NCI-H187 (cell line): ENCODE measurements at places on chromosomes 2 and 18.

GRCh38 chr18:55695091-55695490, 107.1 kb upstream of the TCF4 start:
- DNase-seq = no peak

GRCh38 chr18:63963615-63964256, 6.1 kb upstream of the SERPINB8 start:
- peak; percentile 10 for DNase-seq

DNA sequence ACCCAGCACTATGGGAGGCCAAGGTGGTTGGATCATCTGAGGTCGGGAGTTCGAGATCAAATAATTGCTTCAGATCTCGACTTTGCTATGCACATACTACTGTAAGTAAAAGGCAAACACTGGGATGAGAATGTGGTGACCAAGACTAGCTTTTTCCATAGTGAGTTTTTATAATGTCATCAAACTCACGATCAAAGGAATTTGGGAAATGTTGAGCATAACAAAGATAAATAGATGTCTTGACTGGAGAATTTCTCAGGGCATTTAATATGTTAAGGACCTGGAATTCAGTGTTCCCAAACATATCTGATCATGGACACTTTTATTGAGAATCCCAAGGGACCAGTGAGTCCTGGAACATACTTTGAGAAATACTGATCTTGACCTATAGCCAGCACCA, 205.6 kb downstream of the ARHGAP15 start:
- DNase-seq = no peak

GRCh38 chr2:73987109-73987947, 2.6 kb downstream of the TET3 start:
- no peak for DNase-seq

DNA sequence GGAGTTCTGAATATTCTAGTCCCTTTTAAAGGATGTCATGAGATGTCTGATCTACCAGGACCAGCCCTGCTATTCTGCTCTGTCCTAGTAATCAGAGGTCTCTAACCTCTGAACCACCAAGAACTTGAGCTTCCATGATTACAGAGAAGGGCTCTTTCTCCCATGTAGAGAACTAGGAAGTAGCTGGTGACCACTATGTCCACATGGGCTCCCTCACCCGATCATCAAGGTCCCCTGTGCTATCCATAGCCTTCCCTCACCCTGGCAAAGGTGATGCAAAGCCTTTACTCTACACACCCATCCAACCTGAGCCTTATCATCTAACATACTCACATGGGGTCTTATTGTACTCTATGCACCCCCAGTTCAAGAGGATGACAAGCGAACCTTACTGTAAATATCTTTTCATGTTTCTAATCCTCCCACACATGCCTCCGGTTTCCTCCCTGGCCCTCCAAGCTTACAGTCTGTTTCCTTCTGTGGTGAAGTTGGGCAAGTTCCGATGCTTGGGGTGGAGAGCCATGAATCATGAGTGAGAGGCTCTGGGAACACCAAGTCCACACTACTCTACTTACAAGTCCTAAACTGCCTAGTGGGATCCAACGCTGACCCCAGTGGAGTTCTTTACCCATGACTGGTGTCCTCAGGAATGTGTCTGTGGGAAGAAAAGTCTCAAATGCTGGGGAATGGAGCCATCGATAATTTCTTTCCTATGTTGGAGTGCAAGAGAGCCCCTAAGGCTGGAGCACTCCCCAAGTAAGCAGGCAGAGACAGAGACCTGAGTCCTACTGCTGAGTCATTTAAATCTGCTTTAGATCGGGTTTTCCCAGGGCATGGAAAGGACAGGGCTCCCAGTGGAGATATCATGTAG, 73.3 kb upstream of the KLF7 start:
- no peak for DNase-seq

DNA sequence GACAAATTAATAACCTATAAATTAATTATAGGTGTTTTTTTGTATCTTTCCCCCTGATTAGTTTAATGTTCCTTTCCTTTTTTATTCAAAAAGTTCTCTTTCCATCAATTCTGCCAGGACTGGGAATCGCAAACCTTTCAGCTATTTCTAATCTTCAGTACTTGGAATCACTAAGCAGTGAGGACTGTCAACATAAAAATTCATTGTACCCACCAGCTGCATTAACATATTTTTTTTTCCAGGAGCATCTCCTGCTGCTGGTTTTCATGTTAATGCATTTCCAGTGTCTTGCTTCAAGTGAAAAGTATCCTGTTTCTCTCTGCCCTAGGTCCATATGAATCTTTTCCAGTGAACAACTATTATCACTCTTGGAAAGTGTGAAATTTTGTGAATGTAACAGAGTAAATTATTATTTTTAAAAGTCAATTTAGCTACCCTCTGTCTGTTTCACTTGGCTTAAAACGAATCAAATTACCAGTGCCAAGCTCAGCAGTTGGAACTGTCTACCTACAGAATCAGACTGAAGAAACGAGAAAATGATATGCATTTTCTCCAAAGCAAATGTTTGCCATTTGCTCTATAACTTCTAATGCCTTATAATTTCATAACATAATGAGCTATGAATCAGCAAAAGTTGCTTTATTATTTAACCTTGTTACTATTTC, 804.4 kb downstream of the EPHA4 start:
- no peak for DNase-seq

DNA sequence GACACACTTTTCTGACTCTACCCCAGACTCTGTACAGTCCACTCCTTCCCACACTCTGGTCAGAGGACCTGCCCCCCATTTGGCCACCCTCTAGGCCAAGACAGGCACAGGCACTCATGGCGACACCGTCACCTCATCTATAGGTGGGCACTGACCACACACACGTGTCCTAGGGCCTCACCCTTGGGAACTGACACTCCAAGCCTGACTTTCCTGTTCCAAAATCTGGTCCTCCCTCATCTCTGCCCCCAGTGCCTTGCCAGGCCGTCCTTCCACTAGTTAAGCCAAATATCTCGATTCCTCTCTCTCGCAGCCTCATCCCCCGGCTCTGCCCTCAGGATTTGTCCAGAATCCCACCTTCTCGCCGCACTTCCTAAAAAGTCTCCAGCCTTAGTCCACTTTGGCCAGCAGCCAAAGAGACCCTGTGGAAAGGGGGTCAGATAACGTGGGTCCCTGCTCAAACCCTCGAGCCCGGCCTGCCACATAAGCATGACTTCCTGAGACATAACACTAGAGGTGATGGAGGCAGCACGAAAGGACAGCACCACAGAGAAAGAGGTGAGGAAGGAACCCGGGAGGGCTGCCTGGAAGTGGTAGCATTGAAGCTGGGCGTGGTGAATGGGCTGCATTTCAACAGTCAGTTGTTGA, 105.8 kb upstream of the OTOS start:
- no peak for DNase-seq

DNA sequence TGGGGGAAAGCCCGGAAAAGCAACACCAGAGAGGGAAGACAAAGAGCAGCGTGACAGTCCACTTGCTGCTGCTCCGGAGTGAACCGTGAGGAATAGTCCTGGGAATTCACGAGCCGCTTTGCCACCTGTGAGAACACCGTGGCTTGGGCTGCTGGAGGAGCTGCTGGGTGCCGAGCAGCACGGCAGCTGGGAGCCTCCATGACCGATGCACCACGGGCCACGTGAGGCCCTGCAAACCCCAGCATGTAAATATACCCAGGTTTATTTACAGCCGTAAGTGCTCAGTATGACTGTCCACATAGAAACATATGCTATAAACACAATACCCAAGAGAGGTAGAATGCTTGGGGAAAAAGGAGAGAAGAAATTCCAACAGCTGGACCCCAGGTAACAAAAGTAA, 65.1 kb downstream of the SMIM21 start:
- DNase-seq = no peak

DNA sequence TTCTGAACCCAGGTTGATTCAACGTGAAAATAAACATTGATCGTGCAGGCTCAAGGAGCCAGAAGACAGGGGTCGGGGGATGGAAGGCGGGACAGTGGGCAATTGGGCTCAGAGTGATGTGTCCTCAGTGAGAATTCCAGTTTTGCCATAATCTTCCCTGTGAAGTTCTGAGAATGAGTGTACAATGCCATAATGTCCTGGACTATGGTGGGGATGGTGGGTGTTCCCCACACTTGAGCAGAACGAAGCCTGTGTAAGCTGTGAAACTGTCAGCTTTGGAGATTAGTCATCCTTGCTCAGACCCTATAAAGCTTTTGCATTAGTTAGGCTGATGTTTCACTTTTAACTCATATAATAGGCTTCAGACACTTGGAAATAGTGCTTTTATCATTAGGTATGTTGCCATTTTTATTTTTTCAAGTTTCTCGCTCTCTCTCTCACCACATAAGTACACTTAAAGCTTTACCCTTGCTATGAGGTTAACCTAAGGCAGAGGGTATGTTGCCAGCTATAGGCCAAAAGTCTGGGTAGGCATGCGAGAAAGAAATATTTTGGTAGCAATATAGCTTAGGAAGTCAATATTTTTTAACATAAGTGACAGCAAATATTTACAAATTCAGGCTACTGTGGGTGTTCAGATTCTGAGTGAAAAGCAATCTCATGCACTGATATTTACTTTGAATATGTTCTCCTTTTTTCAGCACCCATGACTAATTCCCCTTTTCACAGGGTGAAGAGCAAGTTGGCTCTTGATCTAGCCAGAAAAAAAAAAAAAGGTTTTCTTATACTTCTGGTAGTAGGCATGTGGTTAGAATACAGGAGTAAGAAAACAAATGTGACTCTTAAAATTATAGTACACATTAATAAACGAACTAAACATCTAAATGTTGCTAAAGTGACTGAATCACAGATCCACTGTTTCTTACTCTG, 47.2 kb downstream of the CDC42EP3 start:
- no peak for DNase-seq

GRCh38 chr2:26884486-26884885, 36.6 kb downstream of the DPYSL5 start:
- DNase-seq = no peak

DNA sequence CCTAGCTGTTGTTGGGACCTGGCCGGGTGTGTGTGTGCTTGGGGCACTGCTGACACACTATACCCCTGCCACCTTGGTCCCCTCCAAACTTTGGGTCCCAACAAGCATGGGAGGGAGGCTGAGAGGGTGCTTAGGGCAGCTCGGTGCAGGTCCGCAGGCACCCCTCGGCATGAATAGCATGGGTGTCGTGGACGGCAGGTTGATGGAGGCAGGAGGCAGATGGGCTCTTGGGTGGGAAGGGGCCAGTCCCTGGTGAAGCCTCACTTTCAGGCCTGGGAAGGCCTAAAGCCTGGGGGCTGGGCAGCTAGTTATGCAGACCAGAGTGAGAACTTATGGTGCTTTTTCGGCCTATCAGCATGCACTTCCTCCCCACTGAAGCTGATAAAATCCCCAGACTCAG, 164.2 kb downstream of the CDH19 start:
- DNase-seq = no peak

DNA sequence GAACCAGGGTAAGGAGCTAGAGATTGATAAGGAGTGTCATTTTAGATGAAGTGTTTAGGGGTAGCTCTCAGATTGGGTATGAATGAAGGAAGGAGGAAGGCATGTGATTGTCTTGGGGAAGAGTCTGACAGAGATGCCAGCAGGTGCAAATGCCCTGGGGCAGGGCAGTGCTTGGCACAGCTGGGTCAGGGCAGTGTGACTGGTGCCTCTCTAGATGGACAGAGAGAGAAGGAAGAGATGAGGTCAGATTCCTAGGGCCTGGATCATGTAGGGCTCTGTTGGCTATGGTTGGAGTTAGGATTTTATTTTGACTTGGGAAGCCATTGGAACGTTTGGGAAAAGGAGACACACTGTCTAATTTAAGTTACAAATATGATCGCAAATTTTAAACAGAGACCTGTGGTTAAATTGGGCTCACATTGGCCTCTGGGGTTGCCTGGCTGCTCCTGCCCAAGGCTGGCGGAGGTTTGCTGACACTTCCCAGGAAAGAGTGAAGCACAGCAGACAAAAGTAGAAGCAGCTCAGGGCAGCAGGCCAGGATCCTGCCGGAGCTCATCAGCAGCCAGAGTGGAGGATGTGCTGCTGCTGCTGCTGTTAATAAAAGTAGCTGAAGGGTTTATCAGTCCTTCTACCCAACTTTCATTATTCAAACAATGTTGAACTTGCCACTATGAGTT, 32.7 kb upstream of the FHL2 start:
- DNase-seq = no peak

DNA sequence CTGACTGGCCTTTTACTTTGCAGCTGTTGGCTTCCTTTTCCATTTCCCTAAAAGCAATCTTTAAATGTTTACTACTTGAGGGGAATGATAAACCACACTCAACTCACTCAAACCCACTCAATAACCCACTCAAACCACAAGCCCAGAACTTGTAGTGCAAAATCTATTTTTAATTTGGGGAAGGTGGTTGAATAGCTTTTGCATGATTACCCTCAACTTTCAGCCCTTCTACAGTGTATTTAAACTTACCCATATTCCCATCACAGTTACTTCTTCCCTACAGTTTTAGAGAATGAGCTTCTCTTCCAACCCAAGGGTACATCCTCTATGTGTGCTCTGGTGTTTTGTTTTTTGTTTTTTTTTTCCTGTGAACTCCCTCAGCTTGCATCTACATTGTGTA, 636.1 kb downstream of the TDRD15 start:
- no peak for DNase-seq

DNA sequence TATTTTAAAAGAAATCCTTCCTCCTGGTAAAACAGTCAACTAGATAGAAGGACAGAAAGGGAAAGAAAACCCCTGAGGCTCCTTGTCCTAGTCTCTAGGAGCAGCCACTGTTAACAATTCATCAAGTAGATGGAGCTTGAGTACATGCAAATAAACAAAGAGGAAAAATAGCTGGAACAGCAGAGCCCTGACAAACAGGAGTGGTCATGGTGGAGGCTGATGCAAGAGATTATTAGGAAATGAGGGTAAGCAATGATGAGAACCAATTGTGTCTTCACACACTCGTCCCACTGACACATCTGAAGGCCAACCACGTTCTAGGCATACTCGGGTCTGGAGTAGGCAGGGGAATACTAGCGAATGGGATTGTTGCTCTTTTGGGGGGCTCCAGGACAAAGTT, 9.2 kb downstream of the DLGAP1 start:
- DNase-seq = no peak

- no peak for DNase-seq
Observed at GRCh38 chr2:161946489-161947107, 127.4 kb downstream of the DPP4 start.

DNA sequence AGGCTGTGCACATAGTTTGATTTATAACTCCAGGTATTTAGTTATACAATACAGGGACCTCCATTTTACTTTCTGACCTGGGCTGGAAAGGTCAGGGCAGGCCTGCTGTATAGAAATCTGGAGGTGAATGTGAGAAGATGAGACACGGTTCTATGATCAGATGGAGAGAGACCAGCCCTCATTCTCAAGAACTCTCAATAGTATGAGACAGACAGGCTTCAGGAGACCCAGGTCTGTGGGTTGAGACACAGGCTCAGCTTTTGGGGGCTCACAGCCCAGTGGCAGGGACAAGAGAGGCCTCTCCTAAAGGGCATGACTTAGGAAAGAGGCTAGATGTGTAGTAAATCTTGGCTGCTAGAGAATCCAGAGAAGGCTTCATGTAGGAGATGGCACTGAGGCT, 719 bp upstream of the ATP6V1B1 start:
- DNase-seq = no peak

DNA sequence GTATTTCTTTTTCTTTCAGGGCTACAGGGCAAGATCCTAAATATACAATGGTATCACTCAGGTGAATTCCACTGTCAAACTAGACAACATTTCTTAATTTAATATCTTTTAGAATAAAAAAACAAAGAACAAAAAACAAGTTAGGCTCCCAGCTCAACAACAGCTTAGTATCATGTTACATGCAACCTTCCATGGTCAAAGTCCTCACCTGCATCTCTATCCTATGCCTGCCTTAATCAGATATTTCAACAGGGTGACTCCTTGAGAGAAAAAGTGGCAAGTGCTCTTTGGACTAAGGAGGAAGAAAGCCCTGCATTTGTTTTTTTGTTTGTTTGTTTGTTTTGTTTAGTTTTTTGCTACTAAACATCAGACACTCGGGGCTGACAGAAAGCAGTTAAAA, 50.2 kb downstream of the WDFY1 start:
- DNase-seq = no peak
